ENCODE measurements at places on chromosomes 7 and 10.

- no peak for DNase-seq
Observed at GRCh38 chr10:61400524-61400923, 52.7 kb downstream of the TMEM26 start.

DNA sequence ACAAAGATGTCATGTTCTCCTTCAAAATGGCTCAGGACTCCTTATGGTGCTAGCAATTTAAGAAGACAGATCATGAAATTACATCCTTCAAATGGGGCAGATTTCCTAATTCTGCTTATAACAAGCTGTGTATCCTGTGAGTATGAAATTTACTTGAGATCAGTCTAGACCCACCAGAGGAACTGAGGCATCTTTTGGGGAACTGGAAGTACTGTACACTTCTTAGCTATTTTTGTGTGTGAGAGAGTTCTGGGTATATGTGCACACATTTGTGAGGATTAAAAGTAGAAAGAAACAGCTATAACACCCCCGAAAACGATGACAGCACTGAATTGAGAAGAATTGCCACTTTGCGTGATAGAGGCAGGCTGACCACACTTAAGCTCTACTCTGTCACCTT, 187.0 kb upstream of the CCDC6 start:
- DNase-seq = no peak

DNA sequence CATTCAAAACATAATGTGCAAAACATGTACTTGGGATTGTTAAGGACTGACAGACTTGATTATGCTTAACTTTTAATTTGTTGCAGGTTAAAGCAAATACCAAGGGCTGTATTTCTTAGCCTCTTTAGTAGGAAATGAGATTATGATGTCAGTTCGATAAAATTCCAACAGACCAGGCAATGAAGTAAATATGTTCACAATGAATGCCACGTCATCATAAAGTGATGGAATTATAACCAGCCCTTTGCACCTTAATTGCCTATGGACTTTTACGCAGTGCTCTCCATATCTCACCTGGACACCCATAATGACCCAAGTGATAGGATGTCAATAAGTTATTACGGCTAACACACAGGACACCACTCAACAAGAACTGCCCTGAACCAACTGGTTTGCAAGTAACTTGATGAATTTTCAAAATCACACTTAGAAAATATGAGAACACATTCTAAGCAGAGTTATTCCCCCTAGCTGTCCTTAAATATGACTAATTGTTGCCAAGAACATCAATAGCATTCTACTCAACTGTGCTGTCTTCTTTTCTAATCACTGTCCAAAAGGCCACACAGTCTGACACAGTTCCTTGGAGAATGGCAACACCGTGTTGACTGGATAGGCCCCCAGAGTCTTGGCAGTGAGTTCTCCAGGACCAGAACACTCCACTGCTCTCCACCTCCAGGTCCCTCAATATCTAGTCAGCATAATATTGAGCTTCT, 115.0 kb downstream of the CHCHD3 start:
- DNase-seq = no peak

DNA sequence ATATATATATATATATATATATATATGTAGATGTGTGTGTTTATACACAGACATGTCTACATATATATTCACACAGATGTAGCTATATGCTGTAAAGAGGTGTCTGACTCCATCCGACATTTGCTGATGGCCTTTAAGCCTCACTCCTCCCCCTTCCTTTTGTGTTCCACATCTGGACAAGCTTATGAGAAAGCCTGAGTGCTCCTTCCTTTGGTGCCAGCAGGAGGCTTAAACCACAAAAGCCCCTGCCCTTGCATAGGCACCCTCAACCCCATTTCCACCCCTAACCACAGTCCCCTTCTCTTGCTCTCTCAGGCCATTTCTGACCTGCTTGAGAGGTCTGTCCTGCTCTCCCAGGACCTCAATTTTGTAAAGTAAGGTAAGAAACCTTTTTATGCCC, 98.7 kb downstream of the SVOPL start:
- no peak for DNase-seq

- no peak for DNase-seq
Observed at GRCh38 chr7:151889406-151890354, 12.8 kb upstream of the PRKAG2 start.

- DNase-seq = peak; percentile 43
Observed at GRCh38 chr7:100785878-100786277, 41.4 kb downstream of the EPHB4 start.

DNA sequence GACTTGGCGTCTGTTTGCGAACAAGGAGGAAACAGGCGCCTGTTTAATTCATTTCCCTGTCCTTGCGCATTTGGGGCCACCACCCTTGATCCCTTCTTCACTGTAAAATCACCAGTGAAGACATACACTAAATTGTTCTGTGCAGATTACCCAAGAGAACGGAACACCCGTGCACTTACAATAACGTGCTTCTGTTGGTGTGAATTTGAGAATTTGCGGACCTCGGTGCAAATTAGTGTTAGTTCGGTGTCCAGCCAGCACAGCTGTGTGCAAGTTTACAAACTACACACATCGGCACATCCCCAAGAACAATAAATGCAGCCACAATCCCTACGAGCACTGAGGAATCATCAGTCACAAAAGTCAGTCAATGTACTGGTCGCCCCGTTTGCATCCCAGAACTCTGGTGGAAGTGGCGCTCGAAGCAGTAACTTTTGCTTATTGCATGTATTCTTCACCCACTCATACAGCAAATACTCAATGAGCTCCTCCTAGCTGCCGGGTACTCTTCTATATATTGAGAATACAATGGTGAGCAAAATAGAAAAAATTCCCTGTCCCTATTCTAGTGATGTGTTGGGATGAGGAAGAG, 786 bp upstream of the CNOT4 start:
- DNase-seq = no peak

- no peak for DNase-seq
Observed at GRCh38 chr7:158251061-158251965, 336.3 kb downstream of the PTPRN2 start.

- DNase-seq = no peak
Observed at GRCh38 chr10:120505866-120506265, 48.8 kb downstream of the PLPP4 start.

DNA sequence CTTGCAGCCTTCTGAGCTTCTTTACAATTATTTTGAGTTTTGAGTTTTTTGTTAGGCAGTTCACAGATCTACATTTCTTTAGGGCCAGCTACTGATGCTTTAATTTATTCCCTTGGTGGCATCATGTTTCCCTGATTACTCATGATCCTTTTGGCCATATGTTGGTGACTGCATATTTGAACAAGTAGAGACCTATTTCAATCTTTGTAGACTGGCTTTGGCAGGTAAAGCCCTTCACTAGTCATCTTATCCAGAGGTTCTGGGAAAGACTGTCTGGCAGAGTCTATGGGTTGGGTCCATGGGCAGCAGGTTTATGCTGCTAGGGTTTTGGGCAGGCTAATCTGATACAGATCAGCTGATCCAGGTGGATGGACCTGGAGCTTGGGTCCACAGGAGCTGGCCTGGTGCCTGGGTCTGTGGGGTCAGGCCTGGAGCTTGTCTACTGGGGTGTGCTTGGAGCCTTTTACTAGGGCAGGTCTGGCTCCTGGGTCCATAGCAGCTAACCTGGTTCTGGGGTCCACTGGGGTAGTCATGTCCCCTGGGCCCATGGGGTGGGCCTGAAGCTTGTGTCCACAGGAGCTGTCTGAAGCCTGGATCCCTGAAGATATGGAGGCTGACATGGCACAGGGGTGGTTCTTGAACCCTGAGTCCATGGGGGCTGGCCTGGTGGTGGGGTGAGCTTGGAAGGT, 72.7 kb downstream of the GPR85 start:
- DNase-seq = no peak

DNA sequence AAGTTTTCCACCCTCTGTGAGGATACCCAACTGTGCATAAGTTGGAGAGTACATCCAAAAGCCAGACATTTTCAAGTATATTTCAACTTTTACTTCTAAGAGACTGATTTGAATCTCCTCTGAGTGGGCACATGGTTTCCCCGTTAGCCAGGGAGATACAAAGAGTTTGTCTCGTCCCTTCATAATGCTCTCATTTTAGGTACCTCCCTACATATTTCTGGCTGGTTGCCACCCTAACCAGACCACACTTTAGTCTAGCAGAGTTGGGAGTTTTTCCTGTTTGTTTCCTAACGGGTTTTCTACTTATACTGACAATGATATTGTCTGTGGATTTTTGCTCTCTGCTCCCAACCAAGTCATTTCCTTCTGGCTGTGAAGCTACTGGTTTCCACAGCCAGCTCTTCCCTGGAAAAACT, 180.3 kb downstream of the CCDC71L start:
- no peak for DNase-seq

DNA sequence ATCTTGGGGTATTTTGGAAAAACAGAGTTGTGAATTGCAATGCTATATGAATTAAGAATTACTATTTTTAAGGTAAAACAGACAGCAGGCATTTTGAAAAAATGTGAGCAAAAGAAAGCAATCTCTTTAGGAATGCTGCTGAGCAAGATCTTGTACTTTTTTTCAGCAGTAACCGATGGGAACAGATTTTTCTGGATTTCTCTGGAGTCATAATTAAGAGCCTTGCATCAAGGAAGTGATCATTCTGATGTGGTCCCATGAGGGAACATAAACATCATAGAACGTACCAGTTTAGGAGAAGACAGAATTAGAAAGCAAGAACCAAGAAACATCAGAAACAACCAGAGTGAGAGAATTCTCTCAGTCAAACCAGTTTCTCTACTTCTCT, 157.0 kb upstream of the AGR3 start:
- no peak for DNase-seq

GRCh38 chr10:43734716-43735115, 86.0 kb upstream of the ZNF32 start:
- DNase-seq = no peak

- peak; percentile 47 for DNase-seq
Observed at GRCh38 chr7:111987115-111987826, 218.9 kb downstream of the DOCK4 start.

- no peak for DNase-seq
Observed at GRCh38 chr10:3987143-3987974, 202.3 kb upstream of the KLF6 start.

GRCh38 chr10:51911723-51912122, 212.3 kb upstream of the CSTF2T start:
- DNase-seq = no peak

DNA sequence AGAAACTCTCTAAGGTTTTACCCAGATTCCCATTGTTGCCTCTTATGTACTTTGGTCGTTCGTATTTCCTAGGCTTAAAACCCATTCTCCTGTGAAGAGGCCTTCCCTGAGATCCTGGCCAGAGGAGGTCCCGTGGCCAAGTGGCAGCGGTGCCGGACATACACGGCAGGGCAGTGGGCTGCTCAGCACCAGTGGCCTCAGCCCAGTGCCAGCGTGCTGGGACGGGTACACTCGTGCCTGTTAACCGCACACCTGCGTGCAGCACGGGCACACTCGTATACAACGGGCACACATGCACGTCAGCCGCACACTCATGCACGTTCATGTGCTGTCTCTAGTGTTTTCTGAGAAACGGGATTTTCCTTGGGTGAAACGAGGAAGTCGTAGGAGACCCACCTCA, 40.2 kb downstream of the FOXK1 start:
- no peak for DNase-seq

- DNase-seq = no peak
Observed at GRCh38 chr7:22635349-22635748, 91.7 kb upstream of the IL6 start.

GRCh38 chr7:157670490-157671357, 333.9 kb downstream of the DNAJB6 start:
- DNase-seq = peak; percentile 37

DNA sequence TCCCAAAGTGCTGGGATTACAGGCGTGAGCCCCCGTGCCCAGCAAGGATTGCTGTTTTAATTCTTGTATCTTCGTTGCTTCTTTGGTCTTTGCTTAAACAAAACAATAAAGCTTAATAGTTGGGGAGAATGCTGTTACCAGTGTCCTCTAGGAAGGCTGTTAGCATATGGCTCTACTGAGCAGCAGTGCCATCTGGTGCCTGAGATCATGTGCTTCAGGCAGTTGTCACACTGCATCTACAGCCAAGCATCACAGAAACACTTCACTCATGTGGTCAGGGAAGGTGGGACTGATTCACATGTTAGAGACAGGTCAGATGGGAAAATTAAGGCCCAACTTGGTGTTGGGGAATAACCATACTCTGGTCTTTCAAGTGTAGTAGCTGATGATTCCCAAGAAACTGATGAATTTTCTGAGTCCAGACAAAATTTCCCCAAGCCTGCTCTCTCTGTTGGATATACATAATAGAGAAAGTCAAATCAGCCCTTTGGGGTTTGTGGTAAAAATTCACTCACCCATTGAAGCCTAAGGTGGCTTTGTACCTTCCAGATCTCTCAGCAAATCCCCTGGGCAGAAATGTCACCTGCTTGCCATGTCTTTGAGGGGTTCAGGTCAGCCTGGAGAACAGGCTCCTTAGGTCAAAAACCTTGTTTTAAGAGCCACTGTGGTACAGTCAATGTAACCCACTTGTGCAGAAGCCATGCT, 28.4 kb downstream of the UBE2D4 start:
- peak; percentile 84 for DNase-seq

- DNase-seq = no peak
Observed at GRCh38 chr7:112257073-112257472, 50.6 kb downstream of the ZNF277 start.

GRCh38 chr7:38478404-38478803, 152.8 kb downstream of the AMPH start:
- no peak for DNase-seq

DNA sequence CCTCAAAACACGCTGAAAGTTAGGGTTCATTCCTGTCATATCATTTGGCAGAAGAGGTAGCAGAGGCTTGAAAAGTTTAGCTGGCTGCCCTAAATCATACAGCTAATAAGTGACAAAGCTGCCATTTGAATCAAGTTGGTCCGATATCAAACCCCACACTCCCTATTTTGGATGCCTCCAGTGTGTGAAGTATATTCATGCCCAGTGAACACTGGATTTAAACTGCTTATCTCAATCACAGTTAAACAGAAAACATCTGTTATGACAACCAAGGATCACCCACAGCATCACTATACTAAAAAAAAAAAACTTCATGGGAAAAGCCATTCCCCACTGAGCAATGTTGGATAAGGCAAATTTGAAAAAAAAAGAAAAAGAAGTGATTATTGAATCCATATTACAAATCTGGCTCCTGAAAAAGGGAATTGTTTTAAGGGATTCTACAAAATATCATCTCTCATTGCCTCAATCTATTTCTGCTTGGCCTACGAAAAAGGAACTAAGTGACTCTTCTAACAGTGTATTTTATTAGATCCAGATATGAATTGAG, 48.3 kb downstream of the ABCB1 start:
- no peak for DNase-seq

GRCh38 chr10:123800821-123801220, 90.8 kb downstream of the CPXM2 start:
- DNase-seq = no peak

GRCh38 chr7:6508950-6509349, 42.3 kb downstream of the GRID2IP start:
- DNase-seq = no peak

GRCh38 chr10:49149881-49150280, 16.1 kb upstream of the FAM170B start:
- DNase-seq = peak; percentile 37

GRCh38 chr7:13099154-13099795, 411.8 kb downstream of the ARL4A start:
- DNase-seq = no peak

DNA sequence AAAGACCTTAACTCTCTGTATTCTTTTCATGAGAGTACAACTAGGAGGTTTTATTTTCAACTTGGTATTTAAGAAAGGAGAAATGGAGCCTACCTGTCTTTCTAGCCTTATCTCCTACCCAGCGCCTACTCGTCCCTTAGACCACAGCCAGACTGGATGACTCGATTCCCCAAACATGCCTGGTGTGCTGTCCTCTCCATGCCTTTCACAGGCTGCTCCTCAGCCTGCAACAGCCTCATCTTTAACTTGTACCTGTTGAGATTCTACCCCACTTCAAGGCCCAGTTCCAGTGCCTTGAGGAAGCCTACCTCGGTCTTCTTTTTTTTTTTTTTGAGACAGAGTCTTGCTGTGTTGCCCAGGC, 29.4 kb downstream of the CPA1 start:
- no peak for DNase-seq

Measured in mesendoderm (in vitro differentiated cells).